Stimulated activated CD8-positive, alpha-beta memory T cell treated with anti-CD3 and anti-CD28 coated beads, Interleukin-4, amount 100 ng/mL, for 24 hours (primary cell): ENCODE measurements at places on chromosomes 3 and 15.

DNA sequence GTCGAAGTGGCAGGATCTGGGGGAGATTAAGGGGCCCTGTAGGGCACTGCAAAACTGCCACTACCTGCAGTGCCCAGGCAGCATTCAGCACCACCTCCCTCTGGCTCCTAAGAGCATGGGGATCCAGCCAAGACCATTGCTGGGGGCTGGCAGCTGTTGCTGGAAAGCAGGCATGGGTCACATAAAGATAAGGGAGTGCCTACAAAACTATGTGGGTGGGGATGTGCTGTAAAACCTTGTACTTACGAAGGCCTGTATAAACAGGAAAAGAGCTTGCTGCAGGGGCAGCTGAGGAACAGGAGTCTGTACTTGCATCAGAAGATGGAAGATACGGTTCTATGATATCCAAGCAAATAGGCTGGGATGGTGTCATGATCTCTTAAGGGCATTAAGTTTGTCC, 27.1 kb downstream of the IL20RB start:
- no peak for DNase-seq

DNA sequence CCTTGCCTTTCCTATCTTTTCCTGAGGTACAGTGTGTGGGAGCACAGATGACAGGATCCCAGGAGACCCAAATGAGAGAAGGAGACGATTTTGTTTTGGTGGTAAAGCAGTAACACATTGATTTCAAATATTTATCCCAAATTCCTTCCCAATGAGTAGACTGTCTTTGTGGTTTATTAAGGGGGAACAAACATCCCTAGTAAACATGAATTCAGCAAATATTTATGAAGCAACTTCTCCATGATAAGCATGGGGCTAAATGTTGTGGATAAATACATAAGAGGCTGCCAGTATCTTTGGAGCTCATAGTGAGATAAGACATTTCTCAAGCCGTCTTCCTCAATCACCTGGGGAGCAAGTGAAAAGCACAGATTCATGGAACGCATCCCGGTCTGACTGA, 460.8 kb upstream of the CFAP20DC start:
- DNase-seq = no peak

GRCh38 chr15:76714950-76715349, 190.2 kb downstream of the SCAPER start:
- DNase-seq = no peak

GRCh38 chr3:14377838-14378169, 24.6 kb upstream of the SLC6A6 start:
- peak; percentile 10 for DNase-seq

DNA sequence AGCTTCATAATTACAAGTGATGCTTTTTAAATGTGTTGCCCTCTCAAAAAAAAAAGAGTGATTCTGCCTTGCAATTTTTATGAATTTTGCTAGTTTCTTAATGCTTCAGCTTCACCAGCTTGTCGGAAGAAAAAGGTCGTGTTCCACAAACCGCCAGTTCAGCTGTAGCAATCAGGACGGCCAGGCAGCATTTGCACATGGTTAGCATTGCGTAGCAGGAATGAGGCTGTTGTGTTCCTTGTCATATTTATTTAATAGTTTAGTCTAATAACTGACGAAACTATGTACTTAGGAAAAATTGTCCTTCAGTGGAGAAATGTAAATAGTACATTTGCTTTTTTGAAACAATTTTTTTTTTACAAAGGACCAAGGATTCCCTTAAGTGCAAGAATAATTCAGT, 64.9 kb upstream of the SELENOK start:
- DNase-seq = no peak

DNA sequence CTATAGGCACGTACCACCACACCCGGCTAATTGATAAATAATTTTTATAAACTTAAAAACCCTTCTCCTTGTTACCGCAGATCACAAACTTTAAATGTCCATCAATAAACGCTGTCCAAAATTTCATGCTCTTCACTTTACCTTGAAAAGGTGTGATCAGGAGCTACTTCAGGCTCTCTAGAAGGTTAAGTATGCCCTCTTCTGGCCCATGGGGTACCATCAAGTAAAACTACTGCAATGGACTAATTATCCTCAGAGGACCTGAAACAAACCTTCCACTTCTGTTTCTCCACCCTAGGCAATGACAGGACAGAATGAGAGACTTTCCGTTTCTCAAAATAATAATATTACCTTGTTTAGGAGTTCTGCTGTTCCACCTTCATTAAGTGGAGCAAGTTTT, 9.2 kb downstream of the LZTFL1 start:
- no peak for DNase-seq

GRCh38 chr15:55532944-55533343, 24.9 kb upstream of the DNAAF4 start:
- DNase-seq = no peak

- DNase-seq = no peak
These were observed 67.5 kb downstream of the TMEM44 start for GRCh38 chr3:194565597-194566190.

DNA sequence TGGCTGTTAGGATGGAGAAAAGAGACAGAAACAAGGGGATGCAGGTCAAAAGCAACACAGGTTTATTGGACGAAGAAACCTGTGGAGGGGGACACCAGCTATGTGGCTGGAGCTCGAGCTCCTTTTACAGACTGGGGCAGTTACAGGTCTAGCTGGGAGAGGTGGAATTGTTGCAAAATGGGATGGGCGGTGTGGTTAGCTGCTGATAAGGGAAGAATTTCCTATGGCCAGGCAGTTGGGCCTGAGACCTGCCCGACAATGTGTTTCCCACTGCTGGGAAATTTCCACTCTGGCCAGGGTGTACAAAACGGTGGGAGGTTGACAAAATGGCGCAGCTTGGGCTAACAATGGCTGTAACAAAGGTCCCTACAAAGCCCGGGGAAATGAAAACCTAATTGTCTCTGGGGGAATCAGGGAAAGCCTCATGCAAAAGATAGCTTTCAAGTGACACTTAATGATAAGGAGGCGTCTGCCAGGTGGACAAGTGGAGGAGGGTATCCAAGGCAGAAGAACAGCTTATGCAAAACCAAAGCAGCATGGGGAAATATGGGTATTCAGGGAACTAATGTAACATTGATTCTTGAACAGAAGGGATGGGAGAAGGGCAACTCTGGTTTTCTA, 137.4 kb upstream of the SGO1 start:
- DNase-seq = no peak

GRCh38 chr15:68163191-68163590, 41.9 kb downstream of the CALML4 start:
- DNase-seq = no peak

- no peak for DNase-seq
These were observed 60.4 kb downstream of the KBTBD12 start for GRCh38 chr3:127975153-127976029.

DNA sequence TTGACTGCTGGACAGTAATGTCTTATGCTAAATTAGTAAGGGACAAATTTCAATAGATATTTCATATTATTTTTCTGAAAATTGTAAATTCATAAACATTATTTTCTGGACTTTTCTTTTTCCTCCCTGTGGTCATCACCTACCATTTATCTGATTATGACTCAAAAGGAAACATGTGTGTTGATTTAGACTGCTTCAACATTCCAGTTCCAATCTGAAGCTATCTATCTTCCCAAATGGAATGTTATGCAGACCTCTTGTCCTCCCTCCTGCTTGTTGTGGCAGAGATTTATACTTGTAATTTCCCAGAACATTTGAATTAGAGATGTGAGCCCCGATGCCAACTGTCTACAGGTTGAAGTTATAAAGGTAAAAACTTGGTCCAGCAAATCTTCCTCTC, 803.4 kb downstream of the TUSC7 start:
- DNase-seq = no peak

DNA sequence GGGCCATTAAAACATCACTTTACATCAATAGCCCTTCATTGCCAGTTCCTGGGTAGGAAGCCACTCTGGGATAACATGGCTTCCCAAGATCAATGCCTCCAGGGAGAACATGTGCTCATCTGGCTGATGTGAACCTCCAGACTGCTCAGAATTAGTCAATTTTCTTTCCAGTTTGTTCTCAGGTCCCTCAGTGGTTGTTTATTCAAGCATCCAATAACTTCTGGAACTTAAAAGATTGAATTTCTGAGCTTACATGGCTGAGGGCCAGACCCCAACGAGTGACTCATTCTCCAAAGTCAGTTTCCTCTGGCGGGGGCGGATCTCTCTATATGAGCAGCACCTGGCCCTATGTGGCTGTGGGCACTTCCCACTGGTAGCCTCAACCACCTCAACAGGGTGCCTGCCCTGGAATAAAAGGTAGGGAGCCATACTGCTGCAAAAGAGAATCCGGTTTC, 34.0 kb downstream of the LYZL4 start:
- DNase-seq = peak; percentile 32

GRCh38 chr3:11291808-11292207, 19.6 kb downstream of the ATG7 start:
- DNase-seq = no peak

- no peak for DNase-seq
These were observed 148.0 kb upstream of the OSTN start for GRCh38 chr3:191051037-191051436.

DNA sequence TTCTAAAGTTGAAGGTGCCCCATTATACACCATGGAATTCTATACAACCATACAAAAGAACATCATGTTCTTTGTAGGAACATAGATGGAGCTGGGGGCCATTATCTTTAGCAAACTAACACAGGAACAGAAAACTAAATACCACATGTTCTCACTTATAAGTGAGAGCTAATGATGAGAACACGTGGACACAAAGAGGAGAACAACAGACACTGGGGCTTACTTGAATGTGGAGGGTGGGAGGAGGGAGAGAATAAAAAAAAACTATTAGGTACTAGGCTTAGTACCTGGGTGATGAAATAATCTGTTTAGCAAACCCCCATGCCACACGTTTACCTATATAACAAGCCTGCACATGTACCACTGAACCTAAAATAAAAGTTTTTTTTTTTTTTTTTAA, 342.7 kb downstream of the PLCL2 start:
- DNase-seq = no peak

- DNase-seq = no peak
These were observed 22.5 kb upstream of the SEMA3F start for GRCh38 chr3:50132421-50133282.

- no peak for DNase-seq
These were observed 266.6 kb upstream of the ICE2 start for GRCh38 chr15:60745469-60746061.

DNA sequence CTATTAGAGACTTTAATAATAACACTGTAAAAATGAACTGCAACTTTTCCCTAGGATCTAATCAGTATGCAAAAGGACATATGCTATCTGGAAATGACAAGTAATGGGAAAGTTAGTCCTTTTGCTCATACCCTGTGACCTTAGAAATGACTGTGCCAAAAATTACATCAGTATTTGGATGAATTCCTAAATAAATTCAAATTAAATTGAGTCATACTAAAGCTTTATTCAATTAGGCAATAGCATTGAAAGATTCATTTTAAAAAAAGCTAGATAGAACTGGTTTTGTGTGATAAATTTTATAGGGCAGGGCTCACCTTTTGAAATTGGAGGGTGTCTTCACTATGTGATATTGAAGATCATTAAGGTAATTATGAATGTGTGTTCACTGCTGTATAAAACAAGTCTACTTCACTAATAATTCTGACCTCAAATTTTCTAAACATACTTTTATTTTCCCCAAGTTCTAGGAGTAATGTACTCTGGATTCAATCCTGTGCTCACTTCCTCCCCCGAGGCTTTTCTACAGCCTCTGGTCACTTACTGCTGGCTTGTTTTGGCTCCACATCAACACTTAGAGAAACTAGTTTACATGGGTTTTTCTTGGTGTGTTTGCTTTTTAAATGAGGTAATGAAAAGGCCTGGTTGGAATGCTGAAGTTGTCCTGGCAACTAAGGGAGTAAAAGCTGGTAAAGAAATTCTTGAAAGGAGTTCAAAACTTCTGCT, 44.4 kb upstream of the SPTSSB start:
- no peak for DNase-seq
